ENCODE measurements at places on chromosomes 2 and 18. TPM values are rescaled to one million over a fixed set of nuclear protein-coding genes. Genes with fewer than 3 reads are reported as not detected.

- DNase-seq, result peak; percentile 63
- H3K4me3 ChIP-seq, result peak overlapping the region; percentile 22
- H3K36me3 ChIP-seq, result no peaks in the 10 kb centered on the region
- H3K4me1 ChIP-seq, result peaks cover 7% of the 10 kb centered on the region
- H3K27me3 ChIP-seq, result no peaks in the 10 kb centered on the region
- peak overlapping the region; percentile 91 for H3K27ac ChIP-seq
These were observed 110.7 kb downstream of the NFATC1 start for GRCh38 chr18:79506191-79507075.

- peak overlapping the region; percentile 94 for H3K27ac ChIP-seq
- peak overlapping the region; percentile 54 for H3K4me3 ChIP-seq
- peak; percentile 80 for DNase-seq
- H3K4me1 ChIP-seq, result no peaks in the 10 kb centered on the region
- H3K36me3 ChIP-seq, result no peaks in the 10 kb centered on the region
These were observed 143.2 kb downstream of the MEIS1 start for GRCh38 chr2:66578054-66578686.

GRCh38 chr2:74146929-74147726 is 584 bp downstream of the BOLA3 start:
- peak overlapping the region; percentile 68 for H3K27ac ChIP-seq
- H3K4me1 ChIP-seq, result peaks cover 14% of the 10 kb centered on the region
- DNase-seq, result no peak
- H3K36me3 ChIP-seq, result no peaks in the 10 kb centered on the region
- no peaks in the 10 kb centered on the region for H3K27me3 ChIP-seq

DNA sequence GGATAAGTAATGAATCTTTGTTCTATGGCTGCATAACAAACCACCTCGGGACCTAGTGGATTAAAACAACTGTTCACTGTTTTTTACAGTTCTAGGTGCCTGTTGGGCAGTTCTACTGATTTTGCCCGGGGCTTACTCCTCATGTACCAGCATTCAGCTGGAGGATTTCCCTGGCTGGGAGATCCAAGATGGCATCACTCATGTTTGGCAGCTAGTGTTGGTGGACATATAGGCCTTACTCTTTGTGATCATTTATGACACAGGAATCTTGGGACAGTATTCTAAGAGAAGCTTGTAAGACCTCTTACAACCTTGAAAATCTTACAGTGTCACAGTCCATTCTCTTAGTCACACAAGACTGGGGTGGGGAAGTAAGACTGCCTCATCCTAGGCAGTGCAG is 4.6 kb downstream of the MARCHF7 start:
- no peak for DNase-seq
- no peak overlapping the region for H3K4me3 ChIP-seq
- H3K27me3 ChIP-seq, result no peaks in the 10 kb centered on the region
- H3K27ac ChIP-seq, result no peak overlapping the region

GRCh38 chr18:76136701-76137100 is 358.3 kb downstream of the ZNF516 start:
- no peaks in the 10 kb centered on the region for H3K27me3 ChIP-seq
- no peaks in the 10 kb centered on the region for H3K36me3 ChIP-seq
- DNase-seq, result no peak
- H3K27ac ChIP-seq, result no peak overlapping the region

- no peak for DNase-seq
- H3K27ac ChIP-seq, result no peak overlapping the region
- H3K4me3 ChIP-seq, result no peak overlapping the region
- no peaks in the 10 kb centered on the region for H3K36me3 ChIP-seq
- H3K4me1 ChIP-seq, result no peaks in the 10 kb centered on the region
These were observed 95.7 kb upstream of the CDH20 start for GRCh38 chr18:61237529-61237928.

DNA sequence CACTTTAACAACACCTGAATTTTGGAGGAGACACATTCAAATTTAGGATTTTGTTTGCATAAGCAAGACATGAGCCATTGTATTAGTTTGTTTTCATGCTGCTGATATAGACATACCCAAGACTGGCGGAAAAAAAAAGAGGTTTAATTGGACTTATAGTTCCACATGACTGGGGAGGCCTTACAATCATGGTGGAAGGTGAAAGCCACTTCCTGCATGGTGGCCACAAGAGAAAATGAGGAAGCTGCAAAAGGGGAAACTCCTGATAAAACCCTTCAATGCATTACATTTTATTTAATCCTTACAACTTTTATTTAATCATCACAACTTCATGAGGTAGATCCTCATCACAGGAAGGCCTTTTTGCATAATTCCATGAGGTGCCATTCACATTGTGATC is 242.0 kb upstream of the STON1 start:
- H3K36me3 ChIP-seq, result no peaks in the 10 kb centered on the region
- no peaks in the 10 kb centered on the region for H3K4me1 ChIP-seq
- no peak for DNase-seq
- H3K27ac ChIP-seq, result no peak overlapping the region
- H3K27me3 ChIP-seq, result no peaks in the 10 kb centered on the region
- H3K4me3 ChIP-seq, result no peak overlapping the region

DNA sequence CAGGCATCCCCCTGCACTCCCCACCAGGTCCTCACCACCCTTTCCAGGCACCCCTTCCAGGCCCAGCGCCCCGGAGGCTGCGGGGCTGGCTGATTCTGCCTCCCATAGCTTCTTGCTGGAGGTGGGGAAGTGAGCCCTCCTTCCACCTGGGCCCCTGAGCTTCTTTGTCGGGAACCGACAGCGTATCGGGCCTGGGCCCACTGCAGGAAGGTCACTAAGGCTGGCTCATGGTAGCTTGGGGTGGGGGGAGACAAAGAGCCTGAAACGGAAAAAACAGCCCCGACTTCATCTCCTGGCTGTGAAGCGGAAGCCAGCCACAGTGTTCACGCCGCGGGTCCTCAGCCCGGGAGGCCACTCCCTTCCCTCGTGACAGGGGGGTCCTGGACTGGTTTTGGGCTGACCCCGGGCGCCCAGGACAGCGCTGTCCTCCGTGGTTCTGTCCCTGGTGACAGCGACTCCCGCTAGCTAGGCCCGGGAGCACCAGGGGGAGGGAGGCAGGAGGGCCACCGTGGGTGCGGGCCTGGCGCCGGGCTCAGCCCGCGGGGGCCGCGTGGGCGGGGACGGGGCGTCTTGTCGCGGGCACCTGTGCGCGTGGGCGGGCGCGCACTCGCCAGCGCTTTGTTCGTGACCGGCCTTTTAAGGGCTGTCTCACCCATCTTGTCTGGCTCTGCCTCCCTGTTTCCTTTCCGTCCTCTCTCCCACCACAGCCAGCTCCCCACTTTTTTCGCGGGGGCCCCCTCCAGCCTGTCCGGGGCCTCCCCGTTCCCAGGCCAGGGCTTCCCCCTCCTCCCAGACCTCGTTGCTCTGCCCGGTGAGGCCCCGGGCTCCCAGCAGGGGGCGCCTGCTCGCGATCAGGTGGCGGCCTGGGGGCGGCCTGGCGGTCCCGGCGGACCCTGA is 64.9 kb downstream of the DNMT3A start:
- DNase-seq, result peak; percentile 70
- peak overlapping the region; percentile 31 for H3K4me3 ChIP-seq
- no peaks in the 10 kb centered on the region for H3K27me3 ChIP-seq
- H3K4me1 ChIP-seq, result no peaks in the 10 kb centered on the region
- peak overlapping the region; percentile 75 for H3K27ac ChIP-seq

DNA sequence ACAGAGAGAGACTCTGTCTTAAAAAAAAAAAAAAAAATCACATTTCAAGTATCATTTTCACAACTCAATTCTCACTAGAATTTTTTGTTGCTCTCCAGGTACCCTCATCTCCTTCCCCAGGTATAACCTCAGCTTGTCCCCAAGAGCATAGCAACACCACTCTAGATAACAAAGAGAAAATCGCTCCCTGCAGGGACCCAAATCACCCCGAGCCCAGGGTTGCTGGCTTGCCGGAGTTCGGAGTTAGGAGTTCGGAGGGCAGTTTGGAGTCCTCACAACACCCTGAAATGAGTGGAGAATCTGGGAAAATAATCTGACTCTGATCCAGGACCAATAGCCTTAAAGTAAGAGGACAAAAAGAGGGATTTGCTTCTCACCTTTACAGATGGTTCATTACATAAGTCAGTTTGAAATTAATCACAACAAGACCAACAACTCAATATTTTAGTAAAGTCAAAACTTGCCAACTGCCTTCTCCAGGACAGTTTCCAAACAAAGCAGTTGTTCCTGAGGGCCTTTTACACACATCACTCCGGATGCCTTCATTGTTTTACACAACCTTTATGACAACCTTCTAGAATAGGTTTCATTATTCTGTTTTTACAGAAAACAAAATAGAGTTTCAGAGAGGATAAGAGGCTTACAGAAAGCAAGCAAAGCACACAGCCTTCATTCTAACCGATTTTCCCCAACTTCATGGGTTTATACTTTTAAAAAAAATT is 59.1 kb downstream of the C2orf76 start:
- no peaks in the 10 kb centered on the region for H3K4me1 ChIP-seq
- no peak overlapping the region for H3K27ac ChIP-seq
- no peaks in the 10 kb centered on the region for H3K27me3 ChIP-seq

DNA sequence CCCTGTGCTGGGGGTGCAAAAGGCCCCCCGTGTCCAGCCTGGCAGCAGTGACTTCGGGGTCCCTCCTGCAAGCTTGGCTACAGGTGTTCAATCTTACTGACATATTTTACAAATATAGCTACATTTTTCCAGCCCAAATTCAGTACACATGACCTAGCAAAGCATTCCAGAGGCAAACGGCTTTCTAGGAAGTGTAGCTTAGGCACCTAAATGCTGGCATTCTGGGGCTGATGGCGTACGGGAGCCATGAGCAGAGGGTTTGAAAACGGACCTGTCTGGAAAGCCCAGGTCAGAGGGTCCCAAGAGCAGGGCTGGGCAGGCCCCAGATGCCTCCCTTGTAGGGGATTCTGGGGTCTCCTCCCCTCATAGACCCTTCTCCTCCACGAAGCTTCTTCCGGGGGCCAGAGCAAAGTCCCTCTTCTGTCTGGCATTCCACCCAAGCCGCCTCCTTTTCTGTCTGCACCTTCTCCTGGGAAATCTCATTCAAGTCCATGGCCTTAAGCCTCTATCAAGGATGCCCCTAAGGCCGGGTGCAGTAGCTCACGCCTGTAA is 63.3 kb upstream of the ASAP2 start:
- no peak for DNase-seq
- peaks cover 7% of the 10 kb centered on the region for H3K4me1 ChIP-seq
- H3K27me3 ChIP-seq, result no peaks in the 10 kb centered on the region
- peak overlapping the region; percentile 72 for H3K27ac ChIP-seq

GRCh38 chr2:95277246-95277906 is 3.1 kb downstream of the PROM2 start:
- H3K27ac ChIP-seq, result no peak overlapping the region
- H3K4me1 ChIP-seq, result no peaks in the 10 kb centered on the region

DNA sequence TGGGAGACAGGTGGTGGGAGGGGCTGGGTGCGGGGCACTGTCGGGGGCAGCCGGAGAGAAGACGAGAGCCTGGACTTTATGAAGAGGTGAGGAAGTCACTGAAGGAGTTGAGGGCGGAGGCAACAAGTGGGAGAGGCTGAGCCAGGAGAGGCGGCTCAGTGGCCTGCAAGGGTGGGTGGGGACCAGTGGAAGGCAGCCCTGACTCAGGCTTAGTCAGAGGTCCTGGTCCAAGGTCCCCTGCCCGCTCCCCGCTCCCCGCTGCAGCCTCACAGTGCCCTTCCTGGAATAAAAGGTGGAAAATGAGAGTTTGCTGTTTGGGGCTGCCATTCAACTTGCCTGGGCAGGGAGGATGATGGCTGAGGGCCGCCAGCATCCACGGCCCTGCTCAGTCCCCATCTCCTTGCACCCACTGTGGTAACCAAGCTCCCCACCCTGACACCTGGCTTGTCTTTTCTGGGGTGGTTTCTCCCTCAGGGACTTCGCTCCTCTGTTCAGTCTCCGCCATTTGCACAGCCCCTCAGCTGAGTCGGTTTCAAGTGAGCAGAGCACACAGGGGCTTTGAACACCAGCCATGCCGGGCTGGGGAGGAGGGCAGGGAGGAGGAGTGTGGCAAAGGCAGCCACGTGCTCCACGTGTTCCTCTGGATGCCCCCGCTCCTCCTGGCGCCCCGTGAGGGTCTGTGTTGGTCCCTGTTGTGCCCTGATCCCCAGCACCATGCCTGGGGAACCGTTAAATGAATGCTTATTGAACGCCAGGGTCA is 13.7 kb upstream of the RALB start:
- no peaks in the 10 kb centered on the region for H3K4me1 ChIP-seq
- no peak for DNase-seq
- H3K36me3 ChIP-seq, result no peaks in the 10 kb centered on the region
- no peaks in the 10 kb centered on the region for H3K27me3 ChIP-seq
- peak overlapping the region; percentile 61 for H3K27ac ChIP-seq

DNA sequence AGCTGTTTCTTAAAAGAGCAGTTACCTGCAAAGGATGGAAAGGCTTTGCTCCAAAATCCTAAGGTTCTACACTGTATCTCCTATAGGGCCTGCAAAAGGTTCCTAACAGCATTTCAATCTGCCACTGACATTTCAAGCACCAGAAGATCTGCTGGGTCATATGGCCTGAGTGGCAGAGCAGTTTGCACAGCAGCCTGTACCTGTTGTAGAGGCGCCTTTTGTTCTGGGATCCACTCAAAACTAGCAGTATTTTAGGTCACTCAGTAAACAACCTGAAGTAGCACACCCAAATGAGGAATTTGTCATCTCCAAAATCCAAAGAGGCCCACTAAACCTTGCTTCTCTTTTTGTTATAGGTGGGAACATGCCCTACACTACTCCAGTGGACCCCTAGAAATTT is 6.2 kb downstream of the FAM210A start:
- no peaks in the 10 kb centered on the region for H3K27me3 ChIP-seq
- no peak overlapping the region for H3K27ac ChIP-seq
- DNase-seq, result no peak
- no peaks in the 10 kb centered on the region for H3K36me3 ChIP-seq
- H3K4me1 ChIP-seq, result no peaks in the 10 kb centered on the region
- no peak overlapping the region for H3K4me3 ChIP-seq

- H3K36me3 ChIP-seq, result no peaks in the 10 kb centered on the region
- no peak overlapping the region for H3K4me3 ChIP-seq
- no peaks in the 10 kb centered on the region for H3K4me1 ChIP-seq
- no peak overlapping the region for H3K27ac ChIP-seq
- no peak for DNase-seq
These were observed 65.5 kb upstream of the FHL2 start for GRCh38 chr2:105464325-105464724.

DNA sequence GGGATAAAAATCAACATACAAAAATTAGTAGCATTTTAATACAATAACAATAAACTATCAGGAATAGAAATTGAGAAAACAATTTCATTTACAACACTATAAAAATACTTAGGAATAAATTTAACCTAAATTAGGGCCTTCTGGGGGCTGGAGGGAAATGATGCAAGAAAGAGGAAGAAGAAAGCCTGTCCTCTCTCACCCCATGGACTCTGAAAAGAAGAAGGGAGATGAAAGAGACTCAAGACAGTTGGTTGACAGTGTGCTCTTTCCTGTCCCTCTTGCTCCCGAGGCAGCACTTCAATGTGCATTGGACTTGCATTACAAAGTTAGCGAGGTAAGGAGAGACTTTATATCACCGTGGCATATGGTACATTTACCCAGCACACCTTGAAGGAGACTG is 88.5 kb downstream of the VAPA start:
- no peaks in the 10 kb centered on the region for H3K4me1 ChIP-seq
- no peaks in the 10 kb centered on the region for H3K36me3 ChIP-seq
- no peak overlapping the region for H3K4me3 ChIP-seq
- no peak for DNase-seq
- H3K27ac ChIP-seq, result no peak overlapping the region

Gene ABCG5
- total RNA-seq, result not detected

Gene ALLC
- total RNA-seq, result not detected

Gene LRATD1
- total RNA-seq, result 14.1 TPM

Gene TRIM43
- not detected for total RNA-seq

Gene MYO7B
- total RNA-seq, result 0.48 TPM

Gene VIT
- 6.2 TPM for total RNA-seq

Gene IL1F10
- not detected for total RNA-seq
